ENCODE measurements at places on chromosomes 7 and 10.
A peak's percentile ranks its signal among the peaks of the same experiment; 100 is the strongest.

- H3K27me3 ChIP-seq = no peaks in the 10 kb centered on the region
- no peak overlapping the region for H3K27ac ChIP-seq
- DNase-seq = no peak
- H3K4me1 ChIP-seq = no peaks in the 10 kb centered on the region
- H3K36me3 ChIP-seq = peaks cover 5% of the 10 kb centered on the region
- no peak overlapping the region for H3K4me3 ChIP-seq
Observed at GRCh38 chr7:23628370-23628769, 31.2 kb downstream of the CCDC126 start.

- peaks cover 8% of the 10 kb centered on the region for H3K36me3 ChIP-seq
- no peaks in the 10 kb centered on the region for H3K4me1 ChIP-seq
- no peak overlapping the region for H3K27ac ChIP-seq
- DNase-seq = peak; percentile 18
- no peak overlapping the region for H3K4me3 ChIP-seq
- H3K27me3 ChIP-seq = no peaks in the 10 kb centered on the region
Observed at GRCh38 chr10:102001435-102002068, 54.4 kb downstream of the ARMH3 start.

- no peaks in the 10 kb centered on the region for H3K4me1 ChIP-seq
- DNase-seq = no peak
- H3K27ac ChIP-seq = no peak overlapping the region
- no peaks in the 10 kb centered on the region for H3K36me3 ChIP-seq
- no peak overlapping the region for H3K4me3 ChIP-seq
Observed at GRCh38 chr7:52311886-52312285, 723.5 kb upstream of the POM121L12 start.

DNA sequence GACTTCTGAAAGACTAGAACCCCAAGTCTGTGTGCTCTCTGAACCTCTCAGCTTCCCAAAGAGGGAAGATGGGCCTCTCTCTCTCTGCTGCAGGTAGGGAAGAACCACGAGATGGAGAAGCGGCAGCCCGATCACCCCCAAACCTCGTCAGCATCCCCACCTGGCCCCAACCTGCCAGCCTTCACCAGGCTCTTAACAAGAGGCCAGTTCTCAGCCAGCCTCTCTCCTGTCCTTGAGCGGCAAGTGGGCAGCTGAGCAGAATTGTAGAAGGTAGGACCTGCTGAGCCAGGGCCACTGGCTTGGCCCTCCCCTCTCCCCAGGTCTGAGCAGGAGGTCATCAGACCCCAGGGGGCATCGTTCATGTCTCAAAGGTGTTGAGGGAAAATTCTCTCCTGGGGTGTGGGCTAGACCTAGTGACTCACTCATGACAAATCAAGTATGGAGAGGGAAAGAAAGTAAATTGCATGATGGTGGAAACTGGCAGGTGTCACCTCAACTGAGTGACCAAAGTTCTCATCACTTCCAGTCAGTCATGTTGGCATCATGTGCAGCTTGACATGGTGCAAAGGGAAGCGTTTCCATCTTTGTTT, 92.0 kb upstream of the GPR26 start:
- H3K27me3 ChIP-seq = no peaks in the 10 kb centered on the region
- H3K4me1 ChIP-seq = no peaks in the 10 kb centered on the region
- H3K4me3 ChIP-seq = no peak overlapping the region
- DNase-seq = no peak
- H3K36me3 ChIP-seq = no peaks in the 10 kb centered on the region

- no peaks in the 10 kb centered on the region for H3K36me3 ChIP-seq
- no peaks in the 10 kb centered on the region for H3K27me3 ChIP-seq
- peaks cover 3% of the 10 kb centered on the region for H3K4me1 ChIP-seq
- no peak overlapping the region for H3K27ac ChIP-seq
Observed at GRCh38 chr7:22351329-22351692, 5.6 kb downstream of the RAPGEF5 start.

GRCh38 chr7:38229386-38229785, 44.0 kb downstream of the TARP start:
- H3K27me3 ChIP-seq = no peaks in the 10 kb centered on the region
- H3K4me1 ChIP-seq = no peaks in the 10 kb centered on the region
